ENCODE measurements at places on chromosomes 2 and 18.

DNA sequence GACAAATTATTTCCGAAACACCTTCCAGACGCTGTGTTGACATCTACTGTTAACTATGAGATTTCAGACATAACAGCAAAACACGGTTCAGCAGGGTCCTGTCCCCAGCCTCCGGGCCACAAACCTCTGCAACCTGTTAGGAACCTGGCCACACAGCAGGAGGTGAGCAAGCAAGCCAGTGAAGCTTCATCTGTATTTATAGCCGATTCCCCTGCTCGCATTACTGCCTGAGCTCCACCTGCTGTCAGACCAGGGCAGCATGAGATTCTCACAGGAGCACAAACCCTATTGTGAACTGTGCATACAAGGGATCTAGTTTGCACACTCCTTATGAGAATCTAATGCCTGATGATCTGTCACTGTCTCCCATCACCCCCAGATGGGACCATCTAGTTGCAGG, 31.1 kb downstream of the NDUFA10 start:
- no peak for DNase-seq

DNA sequence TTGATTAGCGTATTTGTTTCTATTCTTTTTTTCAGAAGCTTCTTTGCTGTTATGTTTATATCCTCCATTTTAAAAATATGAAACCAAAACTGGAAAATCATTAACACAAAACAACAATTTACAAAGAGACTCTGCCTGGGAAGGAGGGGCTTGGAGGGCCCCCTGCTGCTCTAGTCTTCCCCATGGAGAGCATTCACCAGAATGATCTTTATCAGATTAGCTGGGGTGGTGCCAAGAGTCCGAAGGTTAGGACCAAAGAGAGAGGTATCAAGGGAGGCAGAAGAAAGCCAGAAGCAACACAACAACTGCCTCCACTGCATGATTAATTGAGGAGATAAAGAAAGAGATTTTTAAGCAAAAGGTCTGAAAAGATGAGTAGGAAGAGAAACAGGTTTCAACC, 218.6 kb downstream of the IRS1 start:
- DNase-seq = no peak

DNA sequence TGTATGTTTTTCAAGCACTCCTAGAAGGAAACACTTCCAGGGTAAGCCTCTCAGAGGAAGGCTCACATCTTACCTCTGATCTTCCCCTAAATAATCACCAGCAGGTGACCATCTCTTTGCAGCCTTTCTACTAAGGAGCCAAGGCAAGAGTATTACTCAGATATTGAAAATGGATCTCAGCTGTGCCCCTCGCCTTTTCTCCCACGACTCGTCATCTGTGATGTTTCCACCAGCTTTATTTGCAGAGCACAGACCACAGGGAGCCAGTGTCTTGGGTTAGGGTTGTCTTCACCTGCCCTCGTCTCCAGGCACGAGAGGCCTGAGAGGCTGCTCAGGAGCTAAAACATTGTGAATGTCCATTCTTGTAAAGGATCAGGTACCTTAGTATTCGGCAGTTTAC, 16.9 kb upstream of the SCLY start:
- no peak for DNase-seq

GRCh38 chr2:234879671-234880455, 72.0 kb upstream of the SH3BP4 start:
- no peak for DNase-seq
